Effector CD4-positive, alpha-beta T cell (primary cell): ENCODE measurements at places on chromosomes 11 and 22.

GRCh38 chr11:115056514-115056913 lies 378.2 kb downstream of the NXPE2 start:
- DNase-seq, result no peak

DNA sequence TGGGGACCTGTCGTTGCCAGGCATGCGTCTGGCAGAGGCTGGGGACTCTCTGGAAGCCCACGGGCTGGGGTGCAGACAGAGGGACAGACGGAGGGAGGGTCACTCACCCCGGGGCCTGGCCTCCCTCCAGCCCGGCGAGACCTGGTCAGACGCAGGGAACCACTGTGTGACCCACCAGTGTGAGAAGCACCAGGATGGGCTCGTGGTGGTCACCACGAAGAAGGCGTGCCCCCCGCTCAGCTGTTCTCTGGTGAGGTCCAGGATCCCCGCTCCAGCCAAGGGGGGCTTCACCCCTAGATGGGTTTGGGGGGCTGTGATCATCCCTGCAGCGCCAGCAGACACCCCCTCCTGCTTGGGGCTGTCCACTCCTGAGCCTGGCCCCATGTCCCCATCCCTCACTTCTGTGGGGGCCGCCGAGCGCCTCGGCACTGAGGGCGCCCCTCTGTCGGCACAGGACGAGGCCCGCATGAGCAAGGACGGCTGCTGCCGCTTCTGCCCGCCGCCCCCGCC lies 23.6 kb upstream of the MUC5B start:
- DNase-seq, result no peak

- DNase-seq, result no peak
These were observed 55.1 kb downstream of the CYTH4 start for GRCh38 chr22:37337204-37337943.

DNA sequence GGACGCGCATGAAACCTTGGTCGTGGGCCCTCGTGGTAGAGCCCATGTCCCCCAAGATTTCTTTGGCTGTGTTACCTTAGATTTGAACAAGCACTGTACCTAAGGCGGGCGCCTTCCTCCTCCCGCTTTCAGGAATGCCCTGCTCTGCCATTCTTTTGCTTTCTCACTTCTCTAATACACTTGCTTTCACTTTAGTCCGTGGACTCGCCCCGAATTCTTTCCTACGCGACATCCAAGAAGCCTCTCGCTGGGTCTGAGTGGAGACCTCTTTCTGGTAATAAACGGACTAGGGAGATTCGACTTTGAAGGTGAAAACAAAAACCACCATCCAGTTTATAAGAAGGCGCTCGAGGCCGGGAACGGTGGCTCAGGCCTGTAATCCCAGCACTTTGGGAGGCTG lies 1.2 kb upstream of the NUP50 start:
- no peak for DNase-seq

GRCh38 chr11:1763336-1763795 lies 361 bp downstream of the CTSD start:
- no peak for DNase-seq

GRCh38 chr11:71999798-72000197 lies 1.1 kb downstream of the IL18BP start:
- DNase-seq, result no peak

- DNase-seq, result no peak
These were observed 10.8 kb upstream of the PANX1 start for GRCh38 chr11:94117871-94118270.

DNA sequence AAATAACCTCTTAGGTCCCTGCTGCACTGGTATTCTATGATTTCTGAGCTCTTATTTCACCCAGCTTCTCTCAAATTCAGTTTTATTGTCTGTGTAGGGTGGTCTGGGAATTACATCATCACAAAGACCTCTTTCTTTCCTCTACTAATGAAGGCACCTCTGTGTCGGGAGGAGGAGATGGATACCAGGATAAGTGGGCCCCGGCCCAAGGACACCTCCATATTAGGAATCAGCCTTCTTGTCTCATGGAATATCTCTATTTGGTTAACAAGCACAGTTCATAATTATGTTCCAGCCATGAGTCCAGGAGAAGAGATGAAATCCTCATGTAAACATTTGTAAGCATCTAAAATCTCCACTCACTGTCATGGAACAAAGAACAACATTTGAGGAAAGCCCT lies 9.4 kb downstream of the PARVA start:
- no peak for DNase-seq

- DNase-seq, result no peak
These were observed 112.9 kb downstream of the KIF18A start for GRCh38 chr11:27995083-27995482.

- DNase-seq, result no peak
These were observed 157.1 kb downstream of the FBXO7 start for GRCh38 chr22:32631507-32632255.

DNA sequence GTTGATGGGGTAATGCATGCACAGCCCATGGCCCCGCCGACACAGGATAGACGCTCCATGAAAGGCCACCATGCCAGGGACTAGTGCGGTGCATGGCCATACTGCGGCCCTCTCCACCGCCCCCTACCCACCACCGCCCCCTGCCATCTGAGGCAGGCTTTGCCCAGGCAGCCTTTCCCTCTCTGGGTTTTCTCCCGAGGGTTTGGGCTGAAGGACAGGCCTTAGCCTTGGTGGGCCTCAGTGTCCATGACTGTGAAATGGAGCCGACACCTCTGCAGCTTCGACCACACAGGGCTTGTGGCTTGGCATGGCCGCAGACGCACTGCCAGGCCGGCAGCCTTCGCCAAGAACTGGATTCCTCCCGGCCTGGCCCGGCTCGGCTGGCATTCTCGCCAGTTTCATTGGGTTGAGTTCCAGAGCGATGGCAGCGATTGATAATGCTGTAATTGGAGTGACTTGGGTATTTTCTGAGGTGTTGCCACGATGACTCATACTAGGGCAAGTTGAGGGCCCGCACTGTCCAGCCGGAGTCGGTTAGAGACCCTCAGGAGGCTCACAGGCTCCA lies 111.3 kb downstream of the WNT7B start:
- no peak for DNase-seq

DNA sequence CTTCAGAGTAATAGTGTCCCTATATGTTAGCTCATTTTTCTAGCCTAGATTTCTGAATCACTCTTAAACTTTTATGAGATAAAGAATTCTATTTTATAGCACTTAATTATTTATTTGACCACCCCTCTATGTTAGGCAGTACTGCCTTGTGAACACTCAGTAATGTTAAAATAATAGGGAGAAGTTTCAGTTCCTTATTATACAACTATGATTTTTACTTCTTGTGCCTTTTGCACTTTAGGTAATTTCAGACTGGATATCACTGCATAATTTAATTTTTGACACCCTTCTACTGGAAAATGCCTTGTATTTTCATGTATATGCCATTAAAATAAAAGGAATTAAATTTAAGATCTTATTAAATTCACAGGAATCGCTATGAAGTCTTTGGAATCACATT lies 3.1 kb downstream of the BCO2 start:
- DNase-seq, result no peak

DNA sequence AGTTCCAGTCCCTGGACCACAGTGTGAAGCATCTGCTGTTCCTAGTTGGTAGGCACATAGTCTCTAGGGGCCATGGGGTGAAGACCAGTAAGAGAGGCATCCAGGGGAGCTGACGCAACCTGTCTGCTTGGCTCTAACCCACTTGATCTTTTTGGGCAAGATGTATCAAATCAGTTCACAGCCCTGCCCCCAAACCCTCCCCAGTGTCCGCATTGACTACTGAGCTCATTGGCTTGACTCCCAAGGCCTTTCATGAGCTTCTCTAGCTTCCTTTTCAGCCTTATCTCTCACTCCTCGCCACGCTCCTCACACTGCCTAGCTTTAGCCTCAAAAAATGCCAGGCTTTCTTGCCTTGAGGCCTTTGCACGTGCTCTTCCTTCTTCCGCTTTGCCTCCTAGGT lies 29.7 kb upstream of the ABCC8 start:
- DNase-seq, result no peak

DNA sequence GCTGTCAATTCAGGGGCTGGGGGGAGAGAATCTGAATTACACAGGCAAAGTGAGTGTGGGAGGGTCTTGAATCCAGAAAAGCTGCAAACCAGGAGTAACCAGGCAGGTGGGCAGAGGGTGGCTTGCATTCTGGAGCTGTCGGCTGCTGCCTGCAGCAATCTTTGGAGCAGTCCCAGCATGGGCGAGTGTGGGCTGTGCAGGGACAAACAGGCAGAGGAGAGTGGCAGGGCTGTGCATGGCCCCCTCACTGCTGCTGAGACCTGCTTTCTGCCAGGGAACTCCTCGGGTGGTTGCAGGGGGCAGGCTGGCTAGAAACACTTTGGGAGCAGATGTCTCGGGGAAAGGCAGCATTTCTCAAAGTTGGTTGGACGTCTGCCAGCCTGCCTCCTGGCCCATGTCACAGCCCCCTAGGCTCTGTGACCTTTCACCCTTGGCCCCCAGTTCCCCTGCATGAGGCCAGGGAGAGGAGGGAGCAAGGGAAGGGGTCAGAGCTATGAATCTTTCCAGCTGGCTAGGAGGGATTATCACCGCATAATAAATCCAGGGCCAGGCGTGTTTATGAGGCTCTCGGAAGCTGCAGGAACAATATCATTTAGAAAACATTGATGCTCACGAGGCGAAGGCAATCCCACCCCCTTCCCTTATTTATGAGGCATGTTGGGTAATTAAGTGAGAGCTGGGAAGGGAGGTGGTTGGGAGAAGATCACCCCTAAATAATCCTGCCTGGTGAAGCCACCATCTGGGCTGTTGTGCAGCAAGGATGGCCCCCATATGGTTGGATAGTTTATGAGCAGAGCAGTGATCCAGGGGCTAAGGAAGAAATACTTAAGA lies 212.3 kb upstream of the NCAM1 start:
- no peak for DNase-seq
